ENCODE measurements at places on chromosomes 5 and 9. TPM values are rescaled to one million over a fixed set of nuclear protein-coding genes. Genes with fewer than 3 reads are reported as not detected.

DNA sequence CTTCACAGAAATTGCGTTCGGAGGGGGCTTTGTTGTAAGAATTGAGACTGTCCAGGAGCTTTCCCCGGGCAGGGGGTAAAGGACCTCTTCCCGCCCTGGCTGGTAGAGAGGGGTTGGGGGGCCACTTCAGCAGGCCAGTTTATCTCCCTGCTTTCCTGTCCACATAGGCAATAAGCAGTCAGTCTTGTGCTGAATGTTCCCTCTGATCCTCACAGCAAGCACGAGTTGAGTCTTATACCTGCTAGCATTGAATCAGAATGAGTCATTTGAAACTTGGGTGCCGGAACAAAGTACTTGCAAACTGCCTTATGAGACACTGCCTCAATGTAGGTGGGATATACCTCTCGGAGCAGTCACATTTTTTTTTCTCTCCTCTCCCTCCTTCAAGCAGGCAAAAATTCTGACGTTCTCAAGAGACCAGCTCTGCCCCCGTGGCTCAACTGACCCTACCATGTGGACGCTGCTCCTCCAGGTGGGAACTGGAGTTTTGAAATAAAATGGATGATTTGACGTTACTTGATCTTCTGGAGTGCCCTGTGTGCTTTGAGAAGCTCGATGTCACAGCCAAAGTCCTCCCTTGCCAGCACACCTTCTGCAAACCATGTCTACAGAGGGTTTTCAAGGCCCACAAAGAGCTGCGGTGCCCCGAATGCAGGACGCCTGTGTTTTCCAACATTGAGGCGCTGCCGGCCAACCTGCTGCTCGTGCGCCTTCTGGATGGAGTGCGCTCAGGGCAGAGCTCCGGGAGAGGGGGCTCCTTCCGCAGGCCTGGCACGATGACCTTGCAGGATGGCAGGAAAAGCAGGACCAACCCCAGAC, 1.3 kb downstream of the SH3RF2 start:
- DNase-seq: peak; percentile 94

The PCDHGA8 gene
- polyA plus RNA-seq: 0.02 TPM

- no peak for DNase-seq
These were observed 82.9 kb downstream of the PLCXD3 start for GRCh38 chr5:41427505-41427904.

DNA sequence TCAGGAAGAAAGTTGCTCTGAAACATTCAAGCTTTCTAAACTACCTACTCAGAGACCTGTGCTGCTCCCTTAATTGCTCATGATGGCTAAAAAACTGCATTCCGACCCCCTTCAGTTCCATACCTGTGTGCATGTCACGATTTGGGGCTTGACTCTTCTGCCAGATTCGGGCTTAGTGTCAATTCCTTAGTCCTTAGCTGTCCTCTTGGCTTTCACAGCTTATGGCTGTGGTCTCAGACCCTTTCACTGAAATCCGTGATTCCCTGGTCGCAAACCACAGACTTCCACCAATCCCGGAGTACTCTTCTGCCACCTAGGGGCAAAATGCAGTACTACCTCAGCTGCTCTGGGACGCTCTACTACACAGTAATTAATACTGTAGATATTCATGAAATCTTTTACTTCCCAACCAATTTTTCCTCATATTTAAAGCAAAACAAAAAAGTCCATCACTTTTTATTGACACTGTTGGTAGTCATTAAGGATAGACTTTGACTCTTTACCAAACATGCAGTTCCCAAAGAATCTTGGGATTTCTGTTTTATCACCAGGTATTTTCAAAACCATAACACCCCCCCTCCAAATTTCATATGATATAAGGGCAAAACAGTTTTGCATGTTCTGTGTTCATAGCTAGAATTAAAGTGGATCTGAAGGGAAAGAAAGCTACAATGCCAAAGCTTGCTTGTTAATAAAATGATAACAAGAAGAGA, 617.4 kb downstream of the SLCO4C1 start:
- no peak for DNase-seq

The NTNG2 gene
- 0.06 TPM for polyA plus RNA-seq

DNA sequence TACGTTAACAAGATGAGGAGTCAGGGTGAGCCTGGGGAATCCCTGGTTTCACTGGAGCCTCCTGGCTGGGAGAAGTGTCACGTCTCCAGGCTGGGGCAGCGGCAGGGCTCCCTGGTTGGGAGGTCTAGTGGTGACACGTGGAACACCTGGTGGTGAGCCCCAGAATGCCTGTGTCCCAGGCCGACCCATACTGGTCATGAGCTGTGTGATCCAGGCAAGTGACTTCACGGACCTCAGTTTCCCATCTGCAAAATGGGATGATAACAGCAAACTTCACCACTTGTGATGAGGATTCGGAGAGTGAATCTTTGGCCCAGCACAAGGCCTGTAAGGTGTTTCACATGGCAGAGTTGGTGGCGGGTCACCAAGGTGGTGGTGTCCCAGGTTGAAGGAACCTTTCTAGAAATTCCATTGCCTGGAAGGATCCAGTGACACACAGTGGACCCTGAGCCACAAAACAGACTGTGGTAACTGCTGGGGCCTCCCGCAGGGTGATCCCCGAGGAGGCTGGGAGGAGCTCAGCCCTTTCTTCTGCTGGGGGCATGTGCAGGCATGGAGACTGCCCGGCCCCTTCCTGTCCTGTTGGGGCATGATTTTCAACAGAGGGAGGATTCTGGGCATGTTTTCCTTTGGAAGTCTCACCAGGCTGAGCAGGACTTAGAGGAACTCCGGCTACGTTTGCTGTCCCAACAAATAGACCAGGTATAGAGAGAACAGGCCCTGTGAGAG, 153.9 kb upstream of the IER5L start:
- peak; percentile 91 for DNase-seq

- DNase-seq: peak; percentile 66
These were observed 1.9 kb downstream of the SPTAN1 start for GRCh38 chr9:128554155-128554862.

- DNase-seq: no peak
These were observed 1.7 kb upstream of the RABL6 start for GRCh38 chr9:136806067-136806466.

All from foreskin keratinocyte (primary cell).